ENCODE measurements at places on chromosomes 3 and 15.

- DNase-seq = no peak
Observed at GRCh38 chr15:69587723-69588426, 135.3 kb downstream of the RPLP1 start.

DNA sequence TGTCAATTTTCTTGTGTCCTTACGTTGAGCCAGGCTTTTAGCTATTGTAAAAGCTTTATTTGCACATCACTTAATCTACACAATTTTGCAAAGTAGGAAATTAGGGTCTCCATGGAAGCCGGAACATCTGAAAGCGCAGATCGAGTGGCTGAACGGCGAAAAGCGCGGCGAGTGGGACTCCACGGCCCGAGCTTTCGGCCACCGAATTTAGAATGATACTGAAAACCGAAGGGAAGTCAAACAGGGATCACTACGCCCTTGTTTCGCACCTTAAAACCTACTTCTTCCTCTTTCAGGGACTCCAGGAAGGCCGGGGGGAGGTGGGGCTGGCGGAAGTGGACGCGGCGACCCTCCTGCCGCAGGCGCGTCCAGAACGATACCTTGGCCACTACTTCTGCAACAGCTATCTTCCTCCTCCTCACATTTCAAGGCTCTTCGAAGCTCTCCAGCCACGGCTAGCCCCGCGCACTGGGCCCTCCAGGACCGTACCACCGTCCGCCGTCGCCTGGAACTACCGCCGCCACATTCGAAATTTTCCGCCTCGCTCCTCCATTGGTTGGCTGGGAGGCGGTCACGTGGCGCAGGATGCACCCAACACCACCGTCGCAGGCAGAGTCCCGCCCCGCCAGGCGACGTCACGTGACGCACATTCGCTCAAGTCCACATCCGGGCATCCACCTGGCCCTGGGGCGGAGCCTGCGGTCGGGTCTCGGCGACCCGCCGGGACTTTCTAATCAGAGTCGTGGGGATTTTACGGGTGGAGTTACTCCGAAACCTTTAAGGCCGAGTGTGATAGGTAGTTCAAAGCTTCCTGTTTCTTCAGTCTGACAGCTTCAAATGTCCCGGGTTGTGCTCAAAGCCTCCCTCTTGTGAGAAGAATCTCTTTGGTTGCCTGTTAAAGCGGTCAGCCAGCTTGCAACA lies at the start of gene SGO1:
Gene SGO1 (minus strand): TSS at position 528 of the 921 bp plus-strand sequence. CDS start 2,179 bp downstream, outside the sequence.
- DNase-seq = peak; percentile 98

DNA sequence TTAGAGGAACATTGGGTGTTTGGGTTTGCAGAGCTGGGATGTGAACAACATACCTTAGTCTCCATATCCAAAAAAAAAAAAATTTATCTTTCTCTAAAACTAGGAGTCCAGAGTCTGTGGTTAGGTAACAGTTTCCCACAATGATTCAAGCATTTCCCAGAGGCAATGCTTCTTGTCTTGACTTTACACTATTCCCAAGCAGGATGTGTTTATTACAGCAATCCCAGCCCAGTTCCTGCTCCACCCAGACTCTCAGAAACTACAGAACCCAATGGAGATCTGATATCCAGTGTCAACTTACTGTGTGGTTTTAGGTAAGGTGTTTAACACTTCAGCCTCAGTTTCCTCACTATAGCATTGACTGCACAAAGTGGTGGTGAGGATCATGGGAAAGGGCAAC lies 2.3 kb upstream of the C3orf62 start:
- no peak for DNase-seq

GRCh38 chr15:72813345-72814004 lies 29.9 kb upstream of the ADPGK start:
- DNase-seq = no peak

GRCh38 chr3:8266730-8267131 lies 234.9 kb upstream of the LMCD1 start:
- no peak for DNase-seq

GRCh38 chr15:69296606-69297005 lies 2.1 kb upstream of the PAQR5 start:
- DNase-seq = no peak

DNA sequence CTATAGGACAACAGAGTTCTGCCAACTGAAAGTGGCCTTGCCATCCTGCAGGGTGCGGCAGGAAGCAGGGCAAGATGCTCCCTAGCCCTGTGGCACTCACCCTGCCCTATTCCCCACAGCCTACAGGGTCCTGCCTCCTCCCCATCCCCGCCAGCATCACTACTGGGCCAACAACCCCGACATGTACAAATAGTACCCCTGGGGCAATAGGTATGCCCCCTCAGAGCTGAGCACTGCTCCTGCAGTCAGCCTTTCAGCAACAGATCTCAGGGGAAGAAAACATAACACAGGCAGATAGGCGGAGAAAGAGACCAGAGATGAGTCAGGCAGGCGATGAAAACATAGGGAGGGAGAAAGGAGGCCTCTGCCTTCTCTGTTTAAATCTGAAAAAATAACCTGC lies 74.7 kb downstream of the XXYLT1 start:
- DNase-seq = no peak

DNA sequence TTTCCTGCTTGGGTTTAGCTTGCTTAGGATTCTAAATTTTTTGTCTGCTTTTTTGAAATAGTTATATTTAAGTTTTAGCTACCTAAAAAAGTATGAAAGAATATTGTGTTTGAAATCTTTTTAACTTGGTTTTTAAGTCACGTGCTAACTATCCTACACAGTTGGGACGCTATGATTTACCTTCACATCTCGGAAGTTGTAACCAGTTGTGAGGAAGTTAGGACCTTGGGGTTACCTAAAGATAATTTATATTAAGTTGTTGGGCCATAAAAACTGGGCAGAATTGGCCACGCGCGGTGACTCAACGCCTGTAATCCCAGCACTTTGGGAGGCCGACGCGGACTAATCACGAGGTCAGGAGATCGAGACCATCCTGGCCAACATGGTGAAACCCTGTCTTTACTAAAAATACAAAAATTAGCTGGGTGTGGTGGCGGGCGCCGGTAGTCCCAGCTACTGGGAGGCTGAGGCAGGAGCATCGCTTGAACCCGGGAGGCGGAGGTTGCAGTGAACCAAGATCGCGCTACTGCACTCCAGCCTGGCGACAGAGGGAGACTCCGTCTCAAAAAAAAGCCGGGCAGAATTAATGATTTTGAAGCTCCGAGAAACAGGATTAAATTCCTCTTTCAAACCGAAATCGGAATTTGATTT lies 1.0 kb downstream of the ZFAND6 start:
- DNase-seq = no peak

DNA sequence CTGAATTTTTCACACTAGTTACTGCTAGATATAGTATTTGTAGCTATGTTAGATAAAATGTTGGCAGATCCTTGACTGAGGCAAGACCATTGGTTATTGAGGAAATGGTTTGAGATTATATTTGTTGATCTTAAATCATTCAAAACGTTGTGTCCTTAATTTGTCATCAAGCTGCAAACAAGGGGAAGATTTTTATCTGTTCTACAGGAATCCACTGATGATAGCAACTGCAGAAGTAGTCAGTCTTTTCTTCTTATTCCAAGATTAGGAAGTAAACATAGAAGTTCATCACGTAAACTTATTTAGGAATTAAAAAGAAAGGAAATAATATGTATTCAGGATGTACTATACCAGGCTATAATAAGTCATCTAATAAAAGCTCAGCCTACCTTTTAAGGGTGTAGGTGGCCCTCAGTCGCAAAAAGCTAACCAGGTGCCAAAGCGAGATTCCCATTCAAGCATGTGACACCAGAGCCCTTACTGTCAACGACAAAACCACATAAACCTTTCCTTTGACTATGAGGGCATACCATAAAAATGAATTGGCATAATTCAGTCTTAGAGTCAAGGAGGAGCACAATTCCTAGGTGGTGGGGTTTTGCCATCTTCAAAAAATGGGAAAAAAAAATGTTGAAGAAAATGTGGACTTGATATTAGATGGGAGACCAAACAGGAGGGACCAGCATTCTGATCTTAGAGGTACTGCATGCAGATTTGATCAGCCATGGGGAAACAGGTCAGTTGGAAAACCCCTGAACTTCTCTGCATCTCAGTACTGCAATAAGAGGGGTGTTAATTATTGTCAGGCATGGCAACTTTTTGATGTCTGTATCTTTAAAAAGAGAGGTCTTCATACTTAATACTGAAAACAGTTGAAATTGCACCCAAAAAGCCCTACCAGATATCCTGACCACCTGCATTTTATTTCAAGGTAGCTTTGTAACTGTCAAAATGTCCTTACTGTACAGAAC lies 212.5 kb upstream of the UBE2E1 start:
- no peak for DNase-seq

GRCh38 chr3:8663177-8664061 lies 18.8 kb upstream of the SSUH2 start:
- no peak for DNase-seq

DNA sequence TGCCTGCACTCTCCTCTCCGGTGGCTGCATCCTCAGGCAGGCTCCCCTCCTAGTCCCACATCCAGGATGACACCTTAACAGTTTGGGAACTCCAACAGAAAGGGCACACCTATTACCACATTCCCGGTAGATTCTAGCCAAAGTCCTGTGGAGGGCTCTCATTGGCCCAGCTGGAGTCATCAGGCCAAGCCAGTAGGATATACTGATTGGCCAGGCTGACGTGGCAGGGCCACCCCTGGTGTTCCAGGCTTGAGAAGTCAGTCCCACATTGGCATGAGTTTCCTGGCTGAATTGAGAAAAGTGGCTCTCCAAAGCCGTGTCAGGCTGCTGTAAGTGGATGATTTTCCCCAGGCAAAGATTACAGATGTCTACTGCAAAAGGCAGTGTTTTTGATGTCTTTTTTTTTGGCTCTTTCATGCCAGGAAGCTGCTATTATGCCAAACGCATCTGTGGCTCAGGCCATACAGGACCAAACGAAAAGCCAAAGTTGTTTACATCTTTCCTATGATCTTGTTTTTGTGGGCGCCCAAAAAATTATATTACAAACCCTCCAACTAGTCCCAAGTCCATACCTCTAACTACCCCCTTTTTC lies 6.6 kb upstream of the BLM start:
- DNase-seq = no peak

DNA sequence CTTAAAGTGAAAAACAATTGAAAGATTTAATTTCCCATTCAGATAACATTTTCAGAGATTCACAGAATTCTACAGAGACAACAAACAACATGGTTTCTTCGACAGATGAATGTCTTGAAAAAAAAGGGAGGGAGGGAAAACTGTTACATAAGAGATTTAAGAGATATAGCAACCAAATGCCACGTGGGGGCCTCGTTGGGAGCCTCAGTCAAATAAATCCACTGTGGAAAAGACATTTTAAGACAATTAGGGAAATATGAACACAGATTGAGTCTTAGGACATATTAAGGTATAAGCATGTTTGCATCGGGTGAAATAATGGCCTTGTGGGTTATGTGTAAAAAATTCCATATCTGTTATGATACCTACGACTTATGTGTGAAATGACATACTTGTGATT lies 5.0 kb upstream of the PRRT3 start:
- DNase-seq = no peak

GRCh38 chr3:27345045-27345444 lies 24.1 kb downstream of the NEK10 start:
- DNase-seq = no peak

GRCh38 chr3:52568069-52568468 lies 31.7 kb downstream of the UQCC5 start:
- DNase-seq = no peak

DNA sequence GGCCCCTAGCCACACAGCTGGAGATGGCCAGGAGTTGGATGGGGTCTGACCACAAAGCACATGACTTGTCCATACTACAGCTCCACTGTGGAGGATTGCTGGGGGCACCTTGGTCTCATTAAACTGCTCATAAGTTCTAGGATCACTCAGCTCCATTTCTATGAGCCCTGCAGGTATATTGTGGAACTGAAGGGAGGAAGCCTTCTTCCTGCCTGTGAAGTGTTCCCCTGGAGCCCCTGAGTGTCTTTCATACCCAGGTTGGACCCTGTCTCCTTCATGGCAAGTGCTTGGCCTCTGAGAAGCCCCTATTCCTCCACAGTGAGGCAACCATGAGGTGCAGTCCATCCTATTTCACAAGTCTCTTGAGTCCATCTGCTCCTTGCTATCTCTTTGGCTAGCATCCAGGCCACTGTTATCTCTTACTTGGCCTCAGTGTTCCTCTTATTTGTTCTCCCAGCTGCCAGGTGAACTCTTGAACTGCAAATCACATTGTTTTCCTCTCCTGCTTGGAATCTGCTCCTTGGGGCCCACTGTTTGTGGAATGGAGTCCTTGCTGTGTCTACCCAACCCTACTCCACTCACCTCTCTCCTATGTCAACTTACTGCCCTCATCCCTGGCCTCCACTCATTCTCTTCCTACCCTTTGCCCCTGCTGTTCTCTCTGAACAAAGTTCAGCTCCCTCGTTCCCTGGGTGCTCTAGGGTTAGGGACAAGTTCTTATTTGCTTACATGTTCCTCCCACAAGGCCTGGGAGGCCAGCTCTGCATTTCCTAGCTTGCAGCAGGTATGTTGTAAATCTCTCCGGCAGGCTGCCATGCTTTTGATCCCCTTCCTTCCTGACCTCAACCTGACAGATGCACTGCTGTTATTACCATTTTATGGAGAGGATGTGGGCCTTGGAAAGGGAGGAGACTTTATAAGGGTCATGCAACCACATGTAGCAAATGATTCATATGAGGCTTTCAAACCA lies 1.2 kb downstream of the ACOX2 start:
- no peak for DNase-seq

DNA sequence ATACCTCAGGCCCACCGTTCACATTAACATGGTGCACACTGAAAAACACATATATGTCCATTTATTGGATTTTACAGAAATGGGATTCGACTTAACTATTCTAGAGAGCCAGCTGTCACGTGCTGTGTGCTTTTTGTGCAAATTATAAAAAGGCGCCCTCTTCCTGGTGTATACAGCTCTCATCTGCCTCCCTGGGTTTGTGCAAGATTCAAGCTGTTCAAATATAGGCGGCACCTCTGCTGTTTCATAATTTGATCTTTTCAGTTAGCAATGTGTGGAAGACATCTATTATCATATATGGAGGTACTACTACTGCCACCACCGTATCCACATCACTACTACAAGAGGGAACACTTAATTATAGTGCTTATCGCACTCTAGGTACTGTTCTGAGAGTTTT lies 187.6 kb downstream of the EBLN2 start:
- DNase-seq = no peak

- DNase-seq = no peak
Observed at GRCh38 chr15:33341953-33342352, 31.2 kb downstream of the RYR3 start.

GRCh38 chr3:64291345-64291744 lies 66.1 kb upstream of the PRICKLE2 start:
- DNase-seq = no peak

DNA sequence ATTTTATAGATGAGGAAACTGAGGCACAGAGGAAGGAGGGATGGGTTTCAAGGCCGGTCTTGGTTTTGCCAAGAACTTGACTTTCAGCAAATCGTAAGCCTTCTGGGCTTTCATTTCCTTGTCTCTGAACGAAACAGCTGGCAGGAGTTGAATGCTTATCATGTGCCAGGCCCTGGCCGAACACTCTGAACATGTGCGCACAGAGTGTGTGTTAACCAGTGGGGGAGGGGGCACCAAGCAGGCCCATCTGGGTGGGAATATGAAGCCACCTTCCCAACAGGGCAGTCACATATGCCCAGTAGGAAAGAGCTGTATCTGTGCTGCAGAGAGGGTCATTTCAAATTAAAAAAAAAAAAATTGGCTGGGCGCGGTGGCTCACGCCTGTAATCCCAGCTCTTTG lies 29.3 kb downstream of the ZNF710 start:
- no peak for DNase-seq

- DNase-seq = no peak
Observed at GRCh38 chr3:181701096-181701495, 10.6 kb upstream of the SOX2 start.

Data from stimulated activated CD4-positive, alpha-beta T cell treated with anti-CD3 and anti-CD28 coated beads, Interleukin-1b, Interleukin-23, amount 100 ng/mL, for 1 hour (primary cell).